ENCODE measurements at places on chromosomes 5 and 9.

GRCh38 chr9:121299467-121300282, 31.7 kb downstream of the GSN start:
- no peak for DNase-seq

- no peak for DNase-seq
Observed at GRCh38 chr5:124795829-124796228, 49.4 kb upstream of the ZNF608 start.

DNA sequence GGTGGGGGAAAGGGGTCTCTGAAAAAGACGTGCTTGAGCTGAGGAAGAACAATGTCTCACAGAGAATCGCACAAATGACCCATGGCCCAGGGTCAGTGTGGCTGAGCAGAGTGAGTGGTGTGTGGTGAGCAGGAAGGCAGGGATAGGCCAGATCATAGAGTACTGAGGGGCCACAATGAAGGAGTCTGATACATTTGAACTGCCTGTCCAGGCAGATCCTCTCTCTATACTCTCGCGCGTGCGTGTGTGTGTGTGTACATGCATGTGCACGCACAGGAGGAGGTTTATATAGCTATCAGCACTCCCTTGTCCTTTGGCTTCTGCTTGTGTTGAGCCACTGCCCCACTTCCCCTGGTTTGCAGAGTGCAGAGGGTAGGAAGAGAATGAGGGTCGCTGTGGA, 294.0 kb downstream of the ZNF608 start:
- no peak for DNase-seq

DNA sequence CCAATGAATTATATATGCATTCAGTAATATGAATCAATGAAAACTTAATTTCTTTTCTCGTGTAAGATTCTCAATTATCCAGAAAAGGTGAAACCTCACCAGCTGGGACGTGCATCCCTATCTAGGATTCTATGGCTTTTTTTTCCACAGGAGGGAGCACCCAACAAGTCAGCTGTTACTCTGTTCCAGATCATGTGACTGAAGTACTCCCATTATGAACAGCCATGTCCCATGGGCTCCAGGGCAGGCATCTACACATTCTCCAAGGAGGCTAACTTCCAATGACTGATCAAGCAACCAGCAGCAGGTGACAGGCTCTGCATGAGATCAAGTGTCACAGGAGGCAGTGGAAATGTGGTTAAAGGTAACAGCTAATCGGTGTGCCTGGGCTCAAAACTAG, 118.8 kb downstream of the ELAVL2 start:
- DNase-seq = no peak

GRCh38 chr5:55633574-55634208, 78.4 kb downstream of the SLC38A9 start:
- DNase-seq = no peak

- no peak for DNase-seq
Observed at GRCh38 chr5:55877655-55878054, 26.5 kb downstream of the IL31RA start.

DNA sequence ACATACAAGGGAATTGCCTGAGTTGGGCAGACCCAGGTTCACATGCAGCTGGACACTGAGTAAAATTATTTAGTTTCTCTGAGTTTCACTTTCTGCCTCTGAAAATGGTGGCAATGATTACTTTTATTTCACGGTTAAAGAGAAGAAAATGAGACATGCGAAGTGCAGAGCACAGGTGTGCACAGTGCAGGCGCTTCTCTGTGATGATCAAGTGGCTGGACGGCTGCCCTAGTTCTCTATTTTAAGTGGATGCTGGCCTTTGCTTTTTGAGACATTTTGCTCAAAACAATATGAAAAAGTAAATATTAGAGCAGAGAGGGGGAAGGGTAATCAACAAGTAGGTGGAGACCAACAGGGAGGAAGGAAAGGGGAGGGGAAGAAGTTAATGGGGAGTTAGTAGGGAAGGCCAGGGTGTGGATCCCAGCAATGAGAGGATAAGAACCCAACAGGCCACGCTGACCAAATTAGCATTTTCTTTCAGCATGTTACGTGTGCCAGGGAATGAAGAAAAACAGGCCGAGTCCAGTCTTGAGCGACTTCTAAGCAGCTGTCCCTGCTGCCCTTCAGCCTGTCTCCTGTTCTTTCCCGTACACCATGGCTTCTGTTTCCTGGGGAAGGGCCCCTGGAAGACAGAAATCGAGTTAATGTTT, 16.1 kb downstream of the SNX18 start:
- no peak for DNase-seq

DNA sequence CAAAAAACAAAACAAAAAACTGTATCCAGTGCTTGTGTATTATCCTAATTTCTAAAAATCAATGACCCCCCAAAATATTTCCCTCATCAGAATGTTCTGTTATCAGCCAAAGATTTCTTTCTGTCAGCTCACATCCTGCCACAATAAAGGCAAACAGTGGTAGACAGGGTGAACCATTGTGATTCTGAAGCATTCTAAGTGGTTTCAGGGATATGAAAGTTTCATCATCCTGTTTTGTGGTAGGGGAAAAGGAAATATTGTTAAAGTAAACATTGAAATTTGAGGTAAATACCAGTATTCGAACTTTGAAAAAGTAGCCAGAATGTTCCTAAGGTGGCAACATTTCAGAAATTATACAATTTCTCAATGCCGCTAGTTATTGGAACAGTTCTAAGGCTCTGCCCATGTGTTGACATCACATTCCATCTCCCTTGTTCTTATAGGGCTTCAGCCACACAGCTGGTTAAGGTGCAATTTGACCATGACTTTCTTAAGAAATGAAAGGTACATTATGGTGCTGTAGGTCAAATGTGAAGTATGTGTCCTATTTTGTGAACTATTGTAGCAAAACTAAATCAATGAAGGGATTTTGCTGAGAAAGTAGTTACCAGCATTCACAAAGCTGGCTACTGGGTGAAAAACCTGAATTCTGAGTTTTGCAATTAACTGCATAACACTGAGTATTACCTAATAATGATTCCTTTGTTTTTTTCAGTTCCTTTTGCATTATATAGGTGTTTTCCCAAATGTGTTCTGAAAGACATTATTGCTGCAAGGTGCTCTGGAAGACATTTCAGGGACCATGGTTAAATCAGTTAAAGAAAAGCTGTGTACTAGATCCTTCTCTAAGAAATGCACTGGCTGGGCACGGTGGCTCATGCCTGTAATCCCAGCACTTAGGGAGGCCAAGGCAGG, 107.6 kb upstream of the RASGRF2 start:
- no peak for DNase-seq

- no peak for DNase-seq
Observed at GRCh38 chr9:91187311-91187964, 174.3 kb downstream of the AUH start.

GRCh38 chr5:40675396-40676133, 4.2 kb upstream of the PTGER4 start:
- DNase-seq = no peak

DNA sequence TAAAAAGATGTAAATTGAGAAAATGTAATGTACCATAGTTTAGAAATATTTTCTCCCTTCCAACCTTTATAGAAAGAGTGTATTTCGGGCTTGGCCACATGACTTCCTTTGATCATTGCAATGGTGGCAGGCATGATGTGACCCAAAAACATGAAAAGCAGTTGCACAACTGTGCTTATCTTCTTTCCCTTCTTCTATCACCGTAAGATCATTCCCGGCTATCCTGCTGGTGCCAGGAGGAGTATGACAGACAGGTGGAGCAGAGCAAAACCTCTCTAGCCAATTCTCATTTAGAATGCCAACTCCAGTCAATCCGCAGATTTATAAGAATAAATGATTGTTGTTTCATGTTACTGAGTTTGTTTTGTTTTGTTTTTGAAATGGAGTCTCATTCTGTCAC, 10.6 kb upstream of the TESK1 start:
- DNase-seq = no peak

- no peak for DNase-seq
Observed at GRCh38 chr5:43523662-43524072, 8.7 kb upstream of the C5orf34 start.

DNA sequence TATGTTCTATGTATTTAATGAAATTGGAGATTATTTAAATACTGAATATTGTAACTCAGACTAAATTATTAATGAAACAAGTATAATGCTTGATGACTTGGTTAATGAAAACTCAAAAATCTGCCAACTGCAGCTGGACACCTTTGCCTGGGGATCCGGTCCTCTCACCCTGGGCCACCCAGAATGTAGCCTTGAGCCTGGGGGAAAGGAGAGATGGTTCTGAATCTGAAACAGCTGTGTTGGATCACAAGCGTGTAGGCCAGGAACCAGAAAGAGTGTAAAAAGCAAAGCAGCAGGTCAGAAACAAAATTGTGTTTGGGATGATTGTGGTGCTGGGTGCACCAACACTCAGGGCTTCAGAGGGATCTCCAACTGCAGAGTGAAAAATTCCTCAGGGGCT, 38.5 kb downstream of the ADAMTS16 start:
- no peak for DNase-seq

DNA sequence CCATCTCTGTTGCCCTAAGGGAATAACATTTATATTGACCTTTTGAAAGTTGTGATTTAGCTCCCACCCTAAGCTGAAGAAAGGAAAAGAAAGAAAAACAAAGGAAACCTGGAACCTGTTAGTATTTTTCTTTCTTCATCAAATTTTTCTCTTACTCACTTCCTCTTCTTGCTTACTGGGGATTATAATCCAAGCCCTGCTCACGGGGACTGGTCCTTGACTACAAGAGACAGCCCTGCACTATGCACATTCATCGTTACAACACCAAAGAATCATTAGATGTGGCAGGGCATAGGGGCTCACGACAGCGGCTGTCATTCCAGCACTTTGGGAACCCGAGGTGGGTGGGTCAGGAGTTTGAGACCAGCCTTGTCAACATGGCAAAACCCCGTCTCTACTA, 37.8 kb upstream of the LPAR1 start:
- no peak for DNase-seq

- DNase-seq = no peak
Observed at GRCh38 chr9:77712533-77713130, 64.5 kb upstream of the GNA14 start.

DNA sequence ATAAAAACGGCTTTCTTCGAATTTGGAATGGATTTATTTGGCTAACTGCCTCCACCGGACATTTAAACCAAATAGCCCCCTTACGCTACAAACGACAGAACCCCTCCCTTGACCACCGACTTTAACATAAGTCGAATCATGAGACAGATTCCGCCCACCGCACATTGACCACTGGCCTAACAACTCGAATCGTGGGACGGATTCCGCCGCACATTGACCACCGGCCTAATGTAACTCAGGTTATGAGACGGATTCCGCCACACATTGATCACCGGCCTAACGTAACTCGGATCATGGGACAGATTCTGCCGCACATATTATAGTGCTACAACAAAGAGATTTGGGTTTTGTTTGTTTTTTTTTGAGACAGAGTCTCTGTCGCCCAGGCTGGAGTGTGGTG, 2.7 kb upstream of the LCN9 start:
- no peak for DNase-seq

DNA sequence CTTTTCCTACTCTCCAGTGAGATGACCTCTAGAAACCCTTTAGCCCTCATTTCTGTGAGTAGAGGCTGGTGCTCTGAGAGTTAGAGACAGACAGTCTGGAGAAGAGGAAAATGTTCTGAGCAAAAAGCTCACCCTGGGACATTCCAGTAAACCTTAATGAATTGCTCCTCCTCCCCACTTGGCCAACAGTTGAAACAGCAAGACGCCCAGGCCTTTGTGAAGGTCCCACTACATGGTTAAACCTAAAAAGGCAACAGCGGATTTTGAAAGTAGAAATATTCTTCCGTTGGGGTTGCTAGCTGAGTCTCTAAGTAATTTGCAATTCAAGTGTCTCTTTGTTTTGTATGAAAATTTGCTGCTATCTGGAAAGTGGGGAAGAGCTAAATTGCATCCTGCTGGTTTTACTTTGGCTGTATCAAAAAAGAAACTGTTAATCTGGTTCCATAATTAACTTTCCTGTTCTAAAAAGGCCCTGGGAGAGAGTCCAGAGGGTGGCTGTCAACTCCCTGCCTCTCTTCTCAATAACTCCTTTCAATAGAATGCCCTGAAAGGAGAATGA, 63.8 kb downstream of the ATP10B start:
- DNase-seq = no peak

Data from right renal pelvis (tissue), 4 donors.